ENCODE measurements at places on chromosomes 12 and 14.

- no peak for DNase-seq
Measured at GRCh38 chr12:89245090-89245489, 107.2 kb downstream of the DUSP6 start.

- DNase-seq: peak; percentile 77
Measured at GRCh38 chr14:60509438-60510253, 700 bp downstream of the SIX6 start.

DNA sequence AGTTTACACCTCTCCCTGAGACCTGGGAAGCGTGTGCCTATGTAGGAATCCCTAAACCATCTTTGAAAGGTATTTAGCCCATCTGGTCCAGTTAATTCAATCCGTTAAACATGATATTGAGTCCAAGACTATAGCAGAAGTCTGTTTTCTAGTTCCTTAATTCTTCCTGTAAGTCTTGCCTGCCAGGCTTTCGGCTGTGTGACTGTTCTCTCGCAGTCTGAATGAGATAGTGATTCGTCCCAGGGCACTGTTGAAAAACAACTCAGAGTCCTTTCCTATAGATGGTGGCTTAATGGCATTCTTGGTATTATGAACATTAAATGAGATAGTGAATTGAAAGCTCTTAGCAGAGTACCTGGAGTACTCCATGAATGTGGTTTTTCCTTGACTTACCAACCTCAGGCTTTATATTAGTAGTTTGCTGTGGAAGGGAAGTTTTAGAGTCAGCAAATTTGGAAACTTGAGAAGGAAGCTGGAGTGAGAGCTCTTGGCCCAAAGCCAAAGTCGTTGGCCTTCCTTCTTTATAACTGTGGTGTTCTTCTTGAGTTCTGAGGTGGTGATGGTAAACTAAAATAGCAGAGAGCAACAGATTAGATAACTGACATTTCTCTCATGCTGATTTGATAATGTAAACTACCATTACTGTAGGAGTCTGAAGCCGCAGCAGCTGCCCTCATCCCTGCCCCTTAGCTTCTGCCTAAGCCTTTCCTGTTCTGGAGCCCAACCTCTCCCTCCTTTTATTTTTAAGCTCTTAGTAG is 76.5 kb downstream of the TGFB3 start:
- peak; percentile 46 for DNase-seq

DNA sequence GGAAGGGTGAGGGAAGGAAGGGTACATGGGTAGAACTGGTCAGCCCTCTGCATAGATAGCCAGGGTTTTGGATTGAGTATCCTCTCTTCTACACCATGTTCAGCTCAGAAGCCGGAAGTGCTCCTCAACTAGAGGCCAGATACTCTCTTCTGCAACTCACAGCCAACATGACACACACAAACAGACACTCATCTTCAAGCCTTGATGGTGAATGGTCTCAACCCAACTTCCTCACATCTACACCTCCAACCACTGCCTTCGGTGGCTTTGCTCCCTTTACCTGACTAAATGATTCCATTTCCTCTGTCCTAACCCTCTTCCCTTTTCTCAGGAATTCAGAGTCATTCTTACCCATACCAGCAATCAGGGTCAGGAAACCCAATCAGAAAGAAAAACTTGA is 7.6 kb upstream of the FKBP11 start:
- DNase-seq: no peak

DNA sequence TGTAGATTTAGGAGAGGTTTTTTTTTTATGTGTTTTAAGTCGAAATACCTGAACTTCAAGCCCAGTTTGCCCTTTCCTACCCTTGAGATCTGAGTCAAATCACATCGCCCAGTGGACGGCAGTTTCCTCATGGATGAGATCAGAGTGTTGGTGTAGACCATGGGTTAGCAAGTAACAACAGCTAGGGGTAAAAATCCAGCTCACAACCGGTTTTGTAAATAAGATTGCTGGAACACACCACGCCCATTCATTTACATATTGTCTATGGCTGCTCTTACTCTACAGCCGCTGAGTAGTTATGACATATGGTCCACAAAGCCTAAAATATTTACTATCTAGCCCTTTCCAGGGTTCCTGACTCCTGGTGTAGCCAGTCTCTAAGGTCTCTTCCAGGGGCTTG is 158.5 kb upstream of the PLEKHG7 start:
- DNase-seq: no peak
